Ovary (tissue), 10 donors: ENCODE measurements at places on chromosomes 11 and 22. TPM values are rescaled to one million over a fixed set of nuclear protein-coding genes. Genes with fewer than 3 reads are reported as not detected.
A peak's percentile ranks its signal among the peaks of the same experiment; 100 is the strongest.

DNA sequence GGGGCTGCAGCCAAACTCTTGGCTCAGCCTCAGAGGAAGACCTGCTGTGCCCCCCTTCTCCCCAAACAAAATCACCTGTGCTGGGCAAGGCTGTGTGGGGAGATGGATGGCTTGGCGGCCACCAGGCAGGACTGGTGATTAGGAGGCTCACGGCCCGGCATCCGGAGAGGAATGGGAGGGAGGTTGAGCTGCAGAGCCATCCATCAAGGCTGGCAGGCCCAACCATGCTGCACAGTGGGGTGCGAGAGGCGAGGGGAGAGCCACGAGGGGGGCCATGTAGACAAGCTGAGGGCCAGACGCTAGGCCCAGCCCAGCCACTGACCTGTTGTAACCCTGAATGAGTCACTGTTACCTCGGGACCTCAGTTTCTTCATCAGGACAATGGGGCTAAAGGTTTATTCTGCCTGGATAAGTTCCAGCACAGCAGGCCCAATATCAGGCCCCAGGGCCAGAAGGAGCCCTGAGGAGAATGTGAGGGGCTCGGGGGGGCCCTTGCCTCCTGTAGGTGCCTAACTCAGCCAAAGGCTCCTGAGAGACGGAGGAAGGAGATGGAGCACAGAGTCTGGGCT, 18.2 kb downstream of the PDE2A start:
- no peak for DNase-seq
- no peak overlapping the region for H3K27ac ChIP-seq
- no peaks in the 10 kb centered on the region for H3K27me3 ChIP-seq
- no peaks in the 10 kb centered on the region for H3K4me1 ChIP-seq
- H3K4me3 ChIP-seq: no peak overlapping the region
- H3K36me3 ChIP-seq: no peaks in the 10 kb centered on the region

- H3K27ac ChIP-seq: no peak overlapping the region
- H3K4me1 ChIP-seq: no peaks in the 10 kb centered on the region
- no peaks in the 10 kb centered on the region for H3K36me3 ChIP-seq
- DNase-seq: peak; percentile 79
- no peak overlapping the region for H3K4me3 ChIP-seq
These were observed 5.3 kb upstream of the OR52M1 start for GRCh38 chr11:4539603-4540219.

DNA sequence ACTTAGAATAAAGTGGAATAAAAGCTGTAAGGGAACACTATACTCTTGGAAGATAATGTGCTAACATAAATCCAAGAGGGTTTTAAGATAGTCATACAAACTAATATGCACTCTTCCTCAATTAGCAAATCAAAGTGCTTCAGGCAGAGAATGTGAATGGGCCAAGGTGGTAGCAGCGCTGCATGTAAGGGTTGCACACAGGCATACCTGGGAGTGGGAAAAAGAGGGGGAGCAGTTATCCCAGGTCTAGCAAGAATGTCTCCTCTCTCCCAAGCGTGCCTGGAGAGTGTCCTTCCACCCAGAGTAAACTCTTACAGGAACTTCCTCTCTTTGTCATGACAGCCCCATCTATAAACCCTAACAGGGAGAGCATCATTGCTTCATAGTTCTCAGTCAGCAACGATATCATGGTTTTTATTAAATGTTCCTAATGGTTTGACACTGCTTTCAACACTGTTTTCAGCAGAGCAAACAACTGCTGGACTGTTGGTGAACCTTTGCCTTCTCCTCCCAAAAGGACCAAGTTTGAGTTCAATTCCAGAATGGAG, 61.6 kb downstream of the SYTL2 start:
- H3K27me3 ChIP-seq: no peaks in the 10 kb centered on the region
- H3K36me3 ChIP-seq: no peaks in the 10 kb centered on the region
- no peak overlapping the region for H3K4me3 ChIP-seq

GRCh38 chr11:50412832-50413231, 380.2 kb downstream of the OR4C45 start:
- H3K4me1 ChIP-seq: no peaks in the 10 kb centered on the region
- no peaks in the 10 kb centered on the region for H3K27me3 ChIP-seq
- no peak for DNase-seq
- H3K4me3 ChIP-seq: no peak overlapping the region
- no peak overlapping the region for H3K27ac ChIP-seq

DNA sequence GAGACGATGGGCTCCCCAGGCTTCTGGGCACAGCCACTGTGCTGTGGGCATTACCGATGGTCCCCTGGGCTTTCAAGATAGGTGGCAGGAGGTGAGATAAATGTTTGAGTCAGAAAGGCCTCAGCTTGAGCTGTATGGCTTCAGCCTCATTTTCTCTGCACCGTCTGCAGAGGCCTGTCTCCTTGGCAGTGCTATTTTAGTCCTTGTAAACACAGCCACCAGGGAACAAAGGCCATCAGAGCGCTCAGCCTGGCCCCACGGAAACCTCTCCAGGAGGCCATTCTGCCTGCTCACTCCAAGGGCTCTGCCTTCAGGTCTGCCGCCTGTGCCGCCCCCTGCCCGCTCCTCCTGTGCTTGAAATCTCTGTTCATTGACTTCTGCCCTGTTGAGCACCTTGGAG, 1424.9 kb downstream of the TBC1D22A start:
- H3K27ac ChIP-seq: no peak overlapping the region
- no peaks in the 10 kb centered on the region for H3K36me3 ChIP-seq
- no peaks in the 10 kb centered on the region for H3K27me3 ChIP-seq
- H3K4me1 ChIP-seq: no peaks in the 10 kb centered on the region
- H3K4me3 ChIP-seq: no peak overlapping the region

DNA sequence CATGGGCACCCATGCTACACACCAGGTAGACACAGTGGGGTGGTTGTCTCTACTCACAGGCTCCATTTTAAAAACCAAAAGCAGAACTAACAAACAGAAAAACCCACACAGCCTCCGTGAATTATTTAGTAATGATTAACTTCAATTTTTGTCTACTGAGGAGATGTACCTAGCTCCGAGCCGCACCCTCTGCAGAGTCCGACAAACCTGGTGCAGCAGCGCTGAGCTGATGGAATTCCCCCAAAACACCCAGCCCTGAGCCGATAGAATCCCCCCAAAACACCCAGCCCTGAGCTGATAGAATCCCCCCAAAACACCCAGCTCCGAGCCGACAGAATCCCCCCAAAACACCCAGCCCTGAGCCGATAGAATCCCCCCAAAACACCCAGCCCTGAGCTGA, 927.0 kb downstream of the BRD1 start:
- H3K36me3 ChIP-seq: no peaks in the 10 kb centered on the region
- no peak overlapping the region for H3K4me3 ChIP-seq

DNA sequence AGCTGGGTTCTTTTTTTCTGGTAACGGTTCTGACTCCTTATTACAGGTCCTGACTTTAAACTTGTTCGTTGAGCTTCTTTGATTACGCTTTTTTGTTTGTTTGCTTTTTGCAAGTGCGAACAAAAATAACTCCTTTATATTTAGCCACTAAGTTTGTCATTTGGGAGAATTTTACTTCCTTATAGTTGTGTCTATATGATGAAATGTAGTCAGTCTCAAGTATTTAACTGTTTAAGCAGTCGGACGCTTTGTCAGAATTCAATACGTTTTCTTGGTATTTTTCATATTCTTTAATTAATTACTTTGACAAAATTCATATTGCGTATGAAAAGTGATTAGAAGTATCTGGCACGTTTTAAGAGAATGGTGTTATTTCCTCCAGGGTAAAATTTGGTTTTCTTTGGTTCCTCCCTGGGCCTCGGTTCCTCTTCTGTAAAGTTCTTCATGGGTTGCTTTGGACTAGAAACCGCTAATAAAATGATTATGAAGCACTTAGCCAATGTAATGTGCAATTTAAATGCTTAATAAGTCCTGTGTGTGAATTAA, 1.3 kb downstream of the CBL start:
- no peaks in the 10 kb centered on the region for H3K36me3 ChIP-seq
- H3K27me3 ChIP-seq: no peaks in the 10 kb centered on the region
- H3K4me3 ChIP-seq: peak overlapping the region; percentile 85
- no peaks in the 10 kb centered on the region for H3K4me1 ChIP-seq

DNA sequence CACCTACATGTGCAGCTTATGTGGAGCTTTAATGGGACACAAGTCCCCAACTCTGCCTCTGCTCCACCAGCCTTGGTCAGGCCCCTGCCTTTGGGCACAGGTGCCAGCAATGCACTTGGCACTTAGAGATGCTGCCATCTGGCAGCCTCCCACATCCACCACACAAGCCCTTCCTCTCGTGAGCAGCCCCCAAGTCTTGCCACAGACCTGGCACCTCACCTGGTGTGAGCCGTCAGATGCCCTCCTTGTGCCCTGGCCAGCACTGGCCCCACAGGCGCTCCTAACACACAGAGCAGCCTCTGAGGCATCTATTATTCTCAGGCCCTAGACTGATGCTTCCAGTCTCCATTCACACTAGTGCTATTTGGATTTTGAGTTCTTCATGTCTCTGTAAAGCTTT, 24.5 kb upstream of the SERPIND1 start:
- DNase-seq: no peak
- H3K4me1 ChIP-seq: no peaks in the 10 kb centered on the region
- no peak overlapping the region for H3K4me3 ChIP-seq
- H3K36me3 ChIP-seq: no peaks in the 10 kb centered on the region

DNA sequence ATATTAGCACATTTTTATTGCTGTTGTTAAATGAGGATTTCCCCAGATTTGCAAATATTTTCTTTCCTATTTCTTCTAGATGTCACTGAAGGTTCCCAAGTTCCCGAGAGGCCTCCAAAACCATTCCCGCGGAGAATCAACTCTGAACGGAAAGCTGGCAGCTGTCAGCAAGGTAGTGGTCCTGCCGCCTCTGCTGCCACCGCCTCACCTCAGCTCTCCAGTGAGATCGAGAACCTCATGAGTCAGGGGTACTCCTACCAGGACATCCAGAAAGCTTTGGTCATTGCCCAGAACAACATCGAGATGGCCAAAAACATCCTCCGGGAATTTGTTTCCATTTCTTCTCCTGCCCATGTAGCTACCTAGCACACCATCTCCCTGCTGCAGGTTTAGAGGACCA, 17.5 kb downstream of the MCAM start:
- H3K4me3 ChIP-seq: no peak overlapping the region
- no peaks in the 10 kb centered on the region for H3K36me3 ChIP-seq
- no peaks in the 10 kb centered on the region for H3K27me3 ChIP-seq
- no peaks in the 10 kb centered on the region for H3K4me1 ChIP-seq

- DNase-seq: no peak
These were observed 960.1 kb downstream of the NTM start for GRCh38 chr11:132330515-132330914.

DNA sequence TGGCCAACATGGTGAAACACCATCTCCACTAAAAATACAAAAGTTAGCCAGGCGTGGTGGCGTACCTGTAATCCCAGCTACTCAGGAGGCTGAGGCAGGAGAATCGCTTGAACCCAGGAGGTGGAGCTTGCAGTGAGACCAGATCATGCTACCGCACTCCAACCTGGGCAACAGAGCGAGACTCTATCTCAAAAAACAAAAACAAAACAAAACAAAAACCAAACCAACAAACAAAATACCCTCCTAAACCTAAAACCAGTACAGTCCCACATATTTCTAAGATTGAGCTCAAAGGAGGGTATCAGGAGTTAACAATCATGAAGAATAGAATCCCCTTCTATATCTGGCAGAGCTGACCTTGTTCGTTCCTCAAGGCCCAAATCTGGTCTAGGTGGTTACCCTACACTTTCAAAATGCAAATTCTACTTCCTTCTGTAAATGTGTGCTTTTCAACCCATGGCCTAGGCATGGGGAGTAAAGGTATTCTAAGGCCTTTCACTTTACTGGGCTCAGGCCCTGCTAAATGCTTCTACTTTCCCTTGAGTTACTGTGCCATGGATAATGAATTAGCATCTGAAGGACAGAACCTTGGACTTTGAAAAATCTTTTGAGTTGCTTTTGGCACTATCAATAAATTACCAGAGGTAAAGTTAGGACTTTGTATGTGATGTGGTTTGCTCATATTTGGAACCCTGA, 10.4 kb upstream of the PPP2R1B start:
- H3K27me3 ChIP-seq: no peaks in the 10 kb centered on the region
- no peak overlapping the region for H3K4me3 ChIP-seq
- H3K27ac ChIP-seq: no peak overlapping the region
- no peaks in the 10 kb centered on the region for H3K4me1 ChIP-seq
- no peaks in the 10 kb centered on the region for H3K36me3 ChIP-seq
- DNase-seq: no peak

- H3K36me3 ChIP-seq: no peaks in the 10 kb centered on the region
- peak within 1 kb of the TSS; percentile 57 for H3K27ac ChIP-seq
- peaks cover 2% of the 10 kb centered on the region for H3K4me1 ChIP-seq
- H3K27me3 ChIP-seq: no peaks in the 10 kb centered on the region
These were observed at the start of gene ARHGAP42 for GRCh38 chr11:100687054-100687629. TSS of gene ARHGAP42 (plus strand) at chr11:100687288. CDS start at chr11:100687679, 391 bp downstream.

GRCh38 chr22:43319661-43320486, 23.3 kb downstream of the SCUBE1 start:
- no peak overlapping the region for H3K4me3 ChIP-seq
- H3K4me1 ChIP-seq: peaks cover 2% of the 10 kb centered on the region
- H3K27me3 ChIP-seq: no peaks in the 10 kb centered on the region
- no peaks in the 10 kb centered on the region for H3K36me3 ChIP-seq

- H3K4me1 ChIP-seq: peaks cover 64% of the 10 kb centered on the region
- H3K27me3 ChIP-seq: no peaks in the 10 kb centered on the region
- DNase-seq: peak; percentile 73
- no peaks in the 10 kb centered on the region for H3K36me3 ChIP-seq
These were observed 2.7 kb downstream of the PLXNB2 start for GRCh38 chr22:50304528-50305392.

DNA sequence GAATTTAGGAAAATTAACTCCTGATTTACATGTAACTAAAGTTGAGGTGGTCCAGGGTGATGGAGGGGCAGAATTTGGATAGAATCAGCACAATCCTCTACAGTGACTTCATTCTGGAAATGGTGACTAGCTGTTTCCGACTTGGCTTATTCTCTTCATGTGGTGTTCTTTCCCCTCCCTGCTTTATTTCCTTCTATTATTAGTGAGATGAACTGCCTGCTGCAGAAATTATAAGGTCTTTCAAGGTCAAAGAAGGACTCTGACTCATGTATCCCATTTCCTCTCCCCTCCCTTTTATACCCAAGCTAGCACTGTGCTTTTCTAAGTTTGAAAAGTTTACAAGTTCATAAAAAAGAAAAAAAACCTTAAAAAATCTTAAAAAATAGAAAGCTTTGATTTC, 12.2 kb upstream of the MRPL17 start:
- H3K4me1 ChIP-seq: no peaks in the 10 kb centered on the region
- no peak overlapping the region for H3K4me3 ChIP-seq
- DNase-seq: no peak

GRCh38 chr11:132131047-132131446, 760.6 kb downstream of the NTM start:
- no peaks in the 10 kb centered on the region for H3K27me3 ChIP-seq
- no peak for DNase-seq
- H3K36me3 ChIP-seq: no peaks in the 10 kb centered on the region
- no peak overlapping the region for H3K27ac ChIP-seq
- peaks cover 2% of the 10 kb centered on the region for H3K4me1 ChIP-seq

Gene OR5B21
- not detected for total RNA-seq

Gene SLC3A2
- 430 TPM for total RNA-seq

Gene FOLR1
- total RNA-seq: 0.35 TPM

Gene NXPE1
- not detected for total RNA-seq

Gene TSKU
- total RNA-seq: 69.8 TPM

Gene APOA5
- total RNA-seq: not detected

Gene RAB3IL1
- total RNA-seq: 90.0 TPM

Gene MAPK8IP1
- total RNA-seq: 9.9 TPM

Gene HEPN1
- total RNA-seq: not detected

Gene ANKK1
- total RNA-seq: 0.63 TPM

Gene TMEM45B
- total RNA-seq: 1.3 TPM

Gene SCGB1A1
- not detected for total RNA-seq

Gene FAM83F
- 3.4 TPM for total RNA-seq

Gene NR1H3
- total RNA-seq: 39.7 TPM

Gene PHLDA2
- total RNA-seq: 1.8 TPM

Gene OR5M8
- not detected for total RNA-seq
